ENCODE measurements at places on chromosomes 12 and 14. TPM values are rescaled to one million over a fixed set of nuclear protein-coding genes. Genes with fewer than 3 reads are reported as not detected.

Gene ACRBP
- total RNA-seq = 24.1 TPM

Gene KRT76
- total RNA-seq = not detected

Gene DPF3
- total RNA-seq = 1.3 TPM

Gene SYT1
- total RNA-seq = 2.5 TPM

Gene GLIPR1L1
- total RNA-seq = not detected

Gene DHH
- 0.21 TPM for total RNA-seq

Gene KRT78
- not detected for total RNA-seq

Gene CMKLR1
- 0.52 TPM for total RNA-seq

Gene CRIP1
- total RNA-seq = 88.2 TPM

Gene USP44
- total RNA-seq = 6.3 TPM

Gene PPP1CC
- 158 TPM for total RNA-seq

Gene RAN
- total RNA-seq = 234 TPM

Gene MYF5
- not detected for total RNA-seq

Gene OR11H7
- not detected for total RNA-seq

Gene FLVCR2
- 5.8 TPM for total RNA-seq

Gene ACOT6
- not detected for total RNA-seq

Gene VCPKMT
- 18.5 TPM for total RNA-seq

Gene GPR137C
- 0.10 TPM for total RNA-seq

Gene ZNF385A
- total RNA-seq = 30.4 TPM

Gene LRCOL1
- not detected for total RNA-seq

Gene ARHGEF40
- total RNA-seq = 12.9 TPM

Gene FOXN4
- not detected for total RNA-seq

Gene DHRS4
- total RNA-seq = 14.1 TPM

Gene TSPAN19
- total RNA-seq = not detected

Gene DIP2B
- total RNA-seq = 39.9 TPM

Gene NTN4
- total RNA-seq = 0.31 TPM

Gene KIF21A
- 9.6 TPM for total RNA-seq

Gene DAO
- not detected for total RNA-seq

Gene MYL2
- not detected for total RNA-seq

Gene OTX2
- not detected for total RNA-seq

Gene GALNT8
- total RNA-seq = 0.42 TPM

Gene C1QL4
- 0.10 TPM for total RNA-seq

Gene NGB
- not detected for total RNA-seq

Gene PLEKHD1
- 0.31 TPM for total RNA-seq

Gene GDF3
- total RNA-seq = not detected

Gene PRR4
- total RNA-seq = 0.52 TPM

Gene NOS1
- not detected for total RNA-seq

Gene PDE3A
- 1.3 TPM for total RNA-seq

Gene KCNK13
- 0.42 TPM for total RNA-seq

Gene KCNK10
- 0.10 TPM for total RNA-seq
